ENCODE measurements at places on chromosomes 3 and 15. TPM values are rescaled to one million over a fixed set of nuclear protein-coding genes. Genes with fewer than 3 reads are reported as not detected.

PRSS50 gene
- total RNA-seq = not detected

TMEM207 gene
- not detected for total RNA-seq

B3GALNT1 gene
- 3.0 TPM for total RNA-seq

RNU6-1 gene
- not detected for total RNA-seq

DUOXA2 gene
- total RNA-seq = not detected

TLR9 gene
- total RNA-seq = not detected

DNA sequence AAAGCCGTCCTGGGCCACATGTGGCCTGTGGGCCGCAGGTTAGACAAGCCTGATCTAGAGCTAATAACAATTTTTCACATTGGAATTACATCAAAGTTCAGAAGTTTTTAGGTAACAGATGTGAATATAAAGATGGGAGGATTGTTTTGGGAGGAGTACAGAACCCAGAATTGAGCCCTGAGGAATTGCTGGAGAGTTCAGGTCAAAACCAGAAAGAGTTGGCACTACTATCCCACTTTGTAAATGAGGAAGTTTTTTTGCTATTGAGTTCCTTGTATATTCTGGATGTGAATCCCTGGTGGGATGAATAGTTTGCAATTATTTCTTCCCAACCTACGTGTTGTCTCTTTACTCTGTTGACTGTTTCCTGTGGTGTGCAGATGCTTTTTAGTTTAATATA is 109.5 kb upstream of the LIPC start:
- no peak for DNase-seq
- no peaks in the 10 kb centered on the region for H3K36me3 ChIP-seq
- no peaks in the 10 kb centered on the region for H3K27me3 ChIP-seq
- no peak overlapping the region for H3K4me3 ChIP-seq

DNA sequence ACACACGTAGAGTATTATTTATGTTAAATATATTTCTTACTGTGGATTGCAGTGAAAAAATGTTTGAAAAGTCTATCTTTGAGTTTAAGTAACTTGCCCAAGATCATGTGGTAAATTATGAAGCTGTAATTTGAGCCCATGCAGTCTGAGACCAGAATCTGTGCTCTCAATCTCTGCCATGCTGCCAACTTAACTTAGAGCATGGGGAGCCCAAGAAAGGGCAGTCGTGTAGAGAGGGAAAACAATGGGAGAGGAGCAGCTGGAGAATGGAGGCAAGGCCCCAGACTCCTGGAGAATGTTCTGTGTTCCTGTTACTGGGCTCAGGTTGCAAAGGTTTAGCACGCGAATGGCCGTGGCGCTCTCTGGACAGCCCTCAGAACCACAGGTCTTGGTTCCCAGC is 311.6 kb upstream of the RASGRP1 start:
- no peaks in the 10 kb centered on the region for H3K27me3 ChIP-seq
- H3K27ac ChIP-seq = no peak overlapping the region
- H3K36me3 ChIP-seq = no peaks in the 10 kb centered on the region
- no peak for DNase-seq
- H3K4me3 ChIP-seq = no peak overlapping the region
- H3K4me1 ChIP-seq = peaks cover 13% of the 10 kb centered on the region

DNA sequence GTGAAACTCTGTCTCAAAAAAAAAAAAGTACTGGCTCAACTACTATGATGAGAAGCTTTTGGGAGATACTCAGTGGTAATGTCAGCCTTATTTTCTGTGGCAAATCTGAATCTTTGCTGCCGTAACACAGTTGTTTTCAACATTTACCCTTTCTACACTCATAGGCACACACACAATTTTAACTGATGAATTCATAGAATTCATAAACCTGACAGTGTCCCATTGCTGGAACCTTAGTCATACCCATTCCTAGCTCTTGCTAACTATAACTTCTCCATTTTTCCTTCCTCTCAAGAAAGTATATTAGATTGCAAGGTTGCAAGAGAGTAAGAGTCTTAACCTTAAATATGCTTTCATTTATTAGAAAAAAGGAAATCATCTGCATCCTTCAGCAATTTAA is 496.6 kb downstream of the FHIT start:
- DNase-seq = no peak
- no peaks in the 10 kb centered on the region for H3K36me3 ChIP-seq
- no peak overlapping the region for H3K4me3 ChIP-seq
- no peaks in the 10 kb centered on the region for H3K4me1 ChIP-seq
- H3K27ac ChIP-seq = no peak overlapping the region
- H3K27me3 ChIP-seq = no peaks in the 10 kb centered on the region

DNA sequence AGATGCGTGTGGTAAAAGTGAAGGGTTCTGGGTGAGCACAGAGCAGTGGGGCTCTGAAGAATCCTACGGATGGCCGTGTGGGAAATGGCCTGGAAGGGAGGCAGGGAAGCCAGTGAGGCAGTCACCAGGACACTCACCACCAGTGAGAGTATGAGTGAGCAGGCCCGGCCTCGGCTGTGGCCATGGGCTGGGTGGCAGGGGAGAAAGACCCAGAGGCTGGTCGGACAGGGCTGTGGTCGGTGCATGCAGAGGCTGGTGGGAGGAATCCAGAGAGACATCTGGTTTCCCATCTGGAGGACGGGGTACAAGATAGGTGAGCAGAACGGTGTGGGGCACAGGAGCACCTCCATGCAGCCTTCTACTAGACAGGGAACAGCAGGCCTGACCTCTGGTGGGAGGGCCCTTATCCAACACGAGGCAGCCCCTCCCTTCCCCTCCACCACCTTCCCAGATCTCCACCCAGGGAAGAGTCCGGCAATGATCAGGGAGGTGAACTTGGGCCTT is 10.1 kb downstream of the PCSK6 start:
- no peak overlapping the region for H3K4me3 ChIP-seq
- peaks cover 11% of the 10 kb centered on the region for H3K36me3 ChIP-seq
- H3K27ac ChIP-seq = no peak overlapping the region
- no peaks in the 10 kb centered on the region for H3K27me3 ChIP-seq
- peaks cover 16% of the 10 kb centered on the region for H3K4me1 ChIP-seq

GRCh38 chr15:33091983-33092693 is 102.4 kb downstream of the FMN1 start:
- DNase-seq = no peak
- H3K27me3 ChIP-seq = no peaks in the 10 kb centered on the region
- H3K4me1 ChIP-seq = no peaks in the 10 kb centered on the region
- no peak overlapping the region for H3K27ac ChIP-seq

DNA sequence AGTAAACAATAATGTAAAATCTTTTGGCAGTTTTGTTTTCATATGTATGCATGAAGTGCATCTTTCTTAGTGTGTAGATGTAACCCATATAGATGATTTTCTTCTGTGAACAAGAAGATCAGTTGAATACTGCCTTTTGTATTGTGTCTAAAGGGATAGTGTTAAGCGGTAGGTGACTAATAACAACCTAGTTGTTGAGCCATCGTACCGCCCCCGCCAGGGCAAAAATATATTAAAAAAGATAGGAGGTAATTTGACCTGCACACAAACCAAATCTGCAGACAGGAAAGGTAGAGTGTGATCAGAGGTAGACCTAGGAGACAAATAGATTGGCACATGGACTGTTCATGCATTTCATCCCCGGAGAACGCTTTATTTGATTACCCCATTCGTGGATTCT is 3.3 kb upstream of the GMNC start:
- H3K4me3 ChIP-seq = no peak overlapping the region
- DNase-seq = peak; percentile 59
- no peaks in the 10 kb centered on the region for H3K27me3 ChIP-seq
- peaks cover 12% of the 10 kb centered on the region for H3K4me1 ChIP-seq
- no peak overlapping the region for H3K27ac ChIP-seq

- peaks cover 10% of the 10 kb centered on the region for H3K36me3 ChIP-seq
- H3K27ac ChIP-seq = peak overlapping the region; percentile 98
- peak overlapping the region; percentile 52 for H3K4me3 ChIP-seq
- peaks cover 40% of the 10 kb centered on the region for H3K4me1 ChIP-seq
- H3K27me3 ChIP-seq = no peaks in the 10 kb centered on the region
- DNase-seq = peak; percentile 99
These were observed 41.8 kb downstream of the SMAD3 start for GRCh38 chr15:67107014-67107812.

GRCh38 chr3:8595695-8596115 is 48.9 kb downstream of the SSUH2 start:
- H3K4me1 ChIP-seq = peaks cover 9% of the 10 kb centered on the region
- DNase-seq = no peak
- H3K27ac ChIP-seq = no peak overlapping the region
- H3K4me3 ChIP-seq = no peak overlapping the region

- no peak for DNase-seq
- H3K4me1 ChIP-seq = no peaks in the 10 kb centered on the region
- no peaks in the 10 kb centered on the region for H3K36me3 ChIP-seq
- H3K4me3 ChIP-seq = no peak overlapping the region
- peaks cover 45% of the 10 kb centered on the region for H3K27me3 ChIP-seq
These were observed 244.4 kb downstream of the UACA start for GRCh38 chr15:70519004-70519365.

DNA sequence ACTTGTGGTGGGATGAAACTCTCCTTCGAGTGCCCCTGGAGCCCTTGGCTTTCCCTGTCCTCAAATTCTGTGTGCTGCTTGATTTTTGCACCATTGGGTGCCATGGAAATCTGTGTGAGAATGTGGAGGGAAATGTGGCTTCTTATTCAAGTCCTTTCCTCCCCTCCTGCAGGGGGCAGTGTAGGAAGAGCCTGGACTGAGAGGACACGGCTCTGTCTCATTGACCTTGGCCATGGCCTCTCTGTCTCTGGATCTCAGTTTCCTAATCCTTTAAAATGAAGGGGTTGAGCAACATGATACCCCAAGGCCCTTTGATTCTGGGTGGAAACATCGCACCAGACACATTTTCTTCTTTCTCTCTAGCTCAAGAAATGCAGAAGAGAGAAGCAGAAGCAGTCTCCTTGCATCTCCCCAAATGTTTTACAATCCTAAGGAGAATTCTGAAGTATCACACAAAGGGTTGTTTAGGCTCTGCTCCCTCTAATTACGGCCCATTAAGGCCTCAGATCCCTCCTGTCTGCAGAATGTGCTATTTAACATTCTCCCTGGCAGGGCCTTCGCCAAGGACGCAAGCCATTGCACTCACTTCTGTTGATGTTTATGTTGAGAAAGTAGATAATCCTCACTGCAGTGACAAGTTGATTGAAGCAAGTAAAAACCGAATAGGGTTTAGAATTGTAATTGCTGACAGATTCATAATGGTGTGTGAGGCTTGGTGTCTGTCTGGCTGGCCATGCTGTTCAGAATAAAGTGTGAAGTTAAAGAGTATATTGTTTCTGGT is 169.1 kb downstream of the TPRG1 start:
- no peak overlapping the region for H3K4me3 ChIP-seq
- H3K27ac ChIP-seq = no peak overlapping the region
- peak; percentile 30 for DNase-seq
- no peaks in the 10 kb centered on the region for H3K36me3 ChIP-seq

GRCh38 chr15:27743638-27744037 is 355.5 kb downstream of the OCA2 start:
- H3K4me1 ChIP-seq = no peaks in the 10 kb centered on the region
- H3K4me3 ChIP-seq = no peak overlapping the region
- H3K27ac ChIP-seq = no peak overlapping the region
- no peak for DNase-seq
- H3K27me3 ChIP-seq = no peaks in the 10 kb centered on the region
- H3K36me3 ChIP-seq = no peaks in the 10 kb centered on the region

- H3K27me3 ChIP-seq = no peaks in the 10 kb centered on the region
- DNase-seq = peak; percentile 3
- H3K4me1 ChIP-seq = no peaks in the 10 kb centered on the region
These were observed 126.0 kb upstream of the ANKRD28 start for GRCh38 chr3:15923640-15924405.

DNA sequence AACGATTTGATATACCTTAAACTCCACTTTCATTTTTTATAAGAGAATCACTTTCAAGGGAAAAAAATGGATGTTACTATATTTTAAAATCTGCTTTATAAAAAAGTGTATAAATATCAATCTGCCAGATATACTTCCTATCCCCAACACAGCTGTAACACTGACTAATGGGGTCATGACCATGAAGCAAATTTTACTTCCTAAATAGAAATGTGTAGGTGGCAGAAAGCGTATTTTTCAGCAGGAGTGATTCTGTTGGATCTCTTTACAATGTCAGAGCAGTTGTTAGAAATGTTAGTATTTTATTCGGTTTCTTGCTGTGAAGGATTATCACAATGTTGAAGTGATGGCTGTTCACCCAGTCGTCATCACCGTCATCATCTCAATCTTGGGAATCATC is 5.5 kb upstream of the C15orf40 start:
- H3K4me3 ChIP-seq = no peak overlapping the region
- H3K27me3 ChIP-seq = no peaks in the 10 kb centered on the region
- H3K36me3 ChIP-seq = peaks cover 47% of the 10 kb centered on the region
- no peak overlapping the region for H3K27ac ChIP-seq

- peaks cover 20% of the 10 kb centered on the region for H3K4me1 ChIP-seq
- DNase-seq = no peak
- no peak overlapping the region for H3K27ac ChIP-seq
- no peaks in the 10 kb centered on the region for H3K36me3 ChIP-seq
- H3K4me3 ChIP-seq = no peak overlapping the region
These were observed 97.8 kb downstream of the GTPBP8 start for GRCh38 chr3:113088616-113089015.

DNA sequence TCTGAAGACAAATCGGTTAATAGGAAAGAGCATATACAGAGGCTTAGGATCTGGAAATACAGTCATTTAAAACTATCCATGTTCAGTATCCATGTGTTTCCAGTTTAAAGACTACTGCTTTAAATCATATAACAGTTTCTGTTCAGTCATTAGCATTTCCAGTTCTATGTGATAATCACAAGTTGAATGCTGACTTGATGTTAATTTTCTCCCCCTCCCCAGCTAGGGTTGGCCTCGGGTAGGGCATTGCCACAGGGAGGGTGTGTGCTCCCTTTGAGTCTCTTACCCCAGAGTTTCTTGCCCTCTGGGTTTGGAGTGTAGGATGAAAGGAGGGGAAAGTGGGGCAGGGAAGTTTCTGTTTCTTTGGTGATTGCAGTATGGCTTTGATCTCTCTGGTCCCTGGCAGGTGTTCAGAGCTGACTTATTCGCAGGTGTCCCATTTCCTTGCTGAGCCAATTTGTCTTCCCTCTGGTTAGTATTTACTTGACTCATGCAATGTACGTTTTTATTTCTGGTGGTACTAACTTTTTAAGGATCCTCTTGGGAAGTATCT is 86.3 kb downstream of the SH3GL3 start:
- no peak overlapping the region for H3K27ac ChIP-seq
- no peak overlapping the region for H3K4me3 ChIP-seq
- no peaks in the 10 kb centered on the region for H3K27me3 ChIP-seq
- H3K36me3 ChIP-seq = no peaks in the 10 kb centered on the region

DNA sequence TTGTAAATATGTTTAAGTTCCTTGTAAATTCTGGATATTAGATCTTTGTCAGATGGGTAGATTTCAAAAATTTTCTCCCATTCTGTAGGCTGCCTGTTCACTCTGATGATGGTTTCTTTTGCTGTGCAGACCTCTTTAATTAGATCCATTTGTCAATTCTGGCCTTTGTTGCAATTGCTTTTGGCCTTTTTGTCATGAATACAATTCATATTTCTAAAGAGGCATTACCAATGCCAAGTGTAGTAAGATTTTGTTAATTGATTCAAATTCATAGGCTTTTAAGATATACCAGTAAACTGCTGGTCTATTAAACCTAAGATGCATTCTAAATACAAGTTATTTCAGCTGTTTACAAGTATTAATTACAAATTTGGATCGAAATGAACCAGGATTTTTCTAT is 31.0 kb downstream of the PIK3R4 start:
- no peaks in the 10 kb centered on the region for H3K27me3 ChIP-seq
- no peak overlapping the region for H3K4me3 ChIP-seq
- H3K27ac ChIP-seq = no peak overlapping the region
- peaks cover 49% of the 10 kb centered on the region for H3K36me3 ChIP-seq
- no peak for DNase-seq
